ENCODE measurements at places on chromosomes 6 and 20.

DNA sequence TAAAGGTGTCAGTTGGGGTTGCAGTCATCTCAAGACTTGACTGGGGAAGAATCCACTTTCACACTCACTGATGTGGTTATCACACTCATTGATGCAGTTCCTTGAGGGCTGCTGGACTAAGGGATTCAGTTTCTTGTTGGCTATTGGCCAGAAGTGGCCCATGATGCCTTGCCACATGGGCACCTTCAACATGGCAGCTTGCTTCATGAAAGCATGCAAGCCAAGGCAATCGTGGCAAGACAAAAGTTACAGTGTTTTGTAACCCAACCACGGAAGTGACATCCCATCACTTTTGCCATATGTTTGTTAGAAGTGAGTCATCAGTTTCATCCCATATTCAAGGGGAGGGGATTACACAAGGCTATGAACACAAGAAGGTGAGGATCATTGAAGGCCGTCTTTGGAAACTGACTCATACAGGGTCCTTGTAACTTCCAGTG lies 3.8 kb upstream of the RANBP9 start:
- no peak for DNase-seq

GRCh38 chr6:5123296-5124143 lies 38.4 kb downstream of the PPP1R3G start:
- no peak for DNase-seq

GRCh38 chr20:46696791-46697279 lies 7.6 kb upstream of the TP53RK start:
- DNase-seq, result no peak

GRCh38 chr6:14224359-14225103 lies 107.0 kb downstream of the CD83 start:
- no peak for DNase-seq

DNA sequence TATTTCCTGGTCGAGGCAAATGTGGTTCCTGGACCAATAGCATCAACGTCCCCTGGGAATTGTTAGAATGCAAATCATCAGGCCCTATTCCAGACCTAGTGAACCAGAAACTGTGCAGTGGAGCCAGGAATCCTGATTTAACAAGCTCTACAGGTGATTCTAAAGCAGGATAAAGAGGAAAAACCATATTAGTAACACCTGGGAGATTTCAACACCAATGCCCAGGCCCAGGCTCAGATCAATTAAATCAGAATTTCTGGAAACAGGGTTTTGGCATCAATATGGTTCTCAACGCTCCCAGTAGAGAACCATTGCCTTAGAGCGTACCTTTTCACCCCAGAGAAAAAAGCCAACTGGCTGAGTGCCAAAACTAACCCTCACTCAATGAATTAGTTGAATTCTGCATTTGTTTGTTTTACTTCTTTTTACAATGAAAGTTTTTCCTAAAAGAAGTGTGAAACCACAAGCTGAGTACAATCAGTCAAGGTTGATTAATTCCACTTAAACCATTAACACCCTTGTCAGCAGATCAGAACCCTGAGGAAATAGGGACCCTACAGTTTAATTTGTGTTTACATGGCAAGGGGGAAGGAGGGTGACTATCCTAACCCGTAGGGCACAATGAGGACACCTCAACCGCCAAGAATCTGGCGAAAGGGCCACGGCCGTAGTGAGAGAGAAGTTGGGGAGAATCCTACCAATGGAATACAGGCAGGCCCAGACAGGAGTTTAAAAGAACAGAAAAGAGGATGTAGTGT lies 34.9 kb upstream of the LOC128125822 start:
- DNase-seq, result no peak

- DNase-seq, result no peak
Observed at GRCh38 chr20:22523499-22524392, 60.6 kb downstream of the FOXA2 start.

DNA sequence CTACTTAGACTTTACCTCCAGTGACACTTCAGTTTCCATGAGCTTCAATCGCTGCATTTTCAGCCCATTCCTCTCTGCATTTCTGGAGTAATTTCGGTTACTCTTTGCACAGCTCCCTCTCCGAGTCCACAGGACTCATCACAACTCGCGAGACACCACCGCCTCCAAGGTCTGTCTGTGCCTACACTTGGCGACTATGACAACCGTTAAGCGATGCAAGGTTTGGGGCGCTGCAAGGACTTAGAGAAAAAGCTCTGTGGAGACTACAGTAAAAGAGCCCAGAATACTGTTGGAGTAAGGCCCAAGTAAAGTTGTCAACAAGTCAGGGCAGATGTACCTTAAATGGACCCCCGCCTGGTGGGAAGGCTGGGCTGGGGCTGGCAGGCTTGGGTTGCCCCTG lies 95.7 kb upstream of the RPS6KA2 start:
- no peak for DNase-seq

DNA sequence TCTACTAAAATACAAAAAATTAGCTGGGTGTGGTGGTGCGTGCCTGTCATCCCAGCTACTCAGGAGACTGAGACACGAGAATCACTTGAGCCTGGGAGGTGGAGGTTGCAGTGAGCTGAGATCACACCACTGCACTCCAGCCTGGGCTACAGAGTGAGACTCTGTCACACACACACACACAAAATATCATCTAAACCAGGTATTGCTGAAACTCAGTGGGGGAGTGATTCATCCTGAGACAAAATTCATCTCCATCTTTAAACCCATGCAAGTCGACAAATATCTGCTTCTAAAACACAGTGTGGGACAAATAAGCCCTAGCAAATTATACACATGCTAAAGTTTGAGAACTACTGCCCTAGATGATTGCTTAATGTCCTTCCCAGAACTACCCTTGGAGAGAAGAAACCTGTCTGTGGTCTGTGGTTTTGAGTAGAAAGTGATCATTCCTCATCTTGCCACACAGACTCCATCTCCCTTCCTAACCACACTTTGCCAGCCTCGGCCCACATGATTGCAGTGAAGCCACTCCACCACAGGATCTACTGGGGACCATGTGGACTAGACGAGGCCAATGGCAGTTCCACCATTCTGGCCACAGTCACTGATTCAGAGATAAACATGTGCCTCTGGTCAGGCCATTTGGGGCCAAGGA lies 130.3 kb downstream of the OPRM1 start:
- DNase-seq, result no peak

DNA sequence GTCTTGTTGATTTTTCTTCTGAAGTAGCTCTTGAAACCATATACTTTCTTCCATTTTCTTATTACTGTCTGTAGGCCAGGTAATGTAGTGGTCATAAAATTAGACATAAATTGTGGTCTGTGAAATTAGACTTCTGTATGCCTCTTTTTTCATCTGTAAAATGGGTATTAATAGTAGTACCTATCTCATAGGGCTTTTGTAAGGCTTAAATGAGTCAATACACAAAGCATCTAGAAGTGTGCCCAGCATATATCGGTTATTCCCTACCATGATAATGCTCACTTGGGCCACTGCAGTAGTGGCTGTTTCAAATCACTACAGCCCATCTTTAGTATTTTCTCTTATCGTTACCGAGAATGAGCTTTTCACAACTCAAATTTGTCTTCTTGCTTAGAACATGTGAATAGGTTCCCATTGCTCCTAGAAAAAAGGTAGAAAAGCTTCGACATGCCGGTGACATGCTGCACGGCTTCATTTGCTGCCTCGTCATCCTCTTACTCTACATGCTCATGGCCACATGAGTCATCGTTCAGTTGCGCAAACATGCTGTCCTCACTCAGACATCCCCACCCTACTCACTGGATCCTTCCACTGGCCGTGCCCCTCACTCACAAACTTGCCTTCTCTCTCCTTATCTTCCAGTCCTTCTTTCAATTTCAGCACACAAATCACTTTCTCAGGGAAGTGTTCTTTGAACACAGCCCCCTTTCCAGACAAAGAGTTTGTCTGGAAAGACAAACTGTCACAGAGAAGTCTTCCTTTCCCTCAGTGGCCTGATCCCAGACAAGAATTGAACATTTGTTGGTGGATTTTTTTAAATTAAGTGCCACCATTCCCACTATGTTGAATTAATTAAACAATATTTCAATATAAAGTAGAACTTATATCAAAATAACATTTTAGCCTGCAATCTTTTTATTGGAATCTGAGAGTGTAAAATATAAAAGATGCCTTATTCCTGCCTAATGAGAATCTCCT lies 32.2 kb upstream of the ERVFRD-1 start:
- DNase-seq, result peak; percentile 39

DNA sequence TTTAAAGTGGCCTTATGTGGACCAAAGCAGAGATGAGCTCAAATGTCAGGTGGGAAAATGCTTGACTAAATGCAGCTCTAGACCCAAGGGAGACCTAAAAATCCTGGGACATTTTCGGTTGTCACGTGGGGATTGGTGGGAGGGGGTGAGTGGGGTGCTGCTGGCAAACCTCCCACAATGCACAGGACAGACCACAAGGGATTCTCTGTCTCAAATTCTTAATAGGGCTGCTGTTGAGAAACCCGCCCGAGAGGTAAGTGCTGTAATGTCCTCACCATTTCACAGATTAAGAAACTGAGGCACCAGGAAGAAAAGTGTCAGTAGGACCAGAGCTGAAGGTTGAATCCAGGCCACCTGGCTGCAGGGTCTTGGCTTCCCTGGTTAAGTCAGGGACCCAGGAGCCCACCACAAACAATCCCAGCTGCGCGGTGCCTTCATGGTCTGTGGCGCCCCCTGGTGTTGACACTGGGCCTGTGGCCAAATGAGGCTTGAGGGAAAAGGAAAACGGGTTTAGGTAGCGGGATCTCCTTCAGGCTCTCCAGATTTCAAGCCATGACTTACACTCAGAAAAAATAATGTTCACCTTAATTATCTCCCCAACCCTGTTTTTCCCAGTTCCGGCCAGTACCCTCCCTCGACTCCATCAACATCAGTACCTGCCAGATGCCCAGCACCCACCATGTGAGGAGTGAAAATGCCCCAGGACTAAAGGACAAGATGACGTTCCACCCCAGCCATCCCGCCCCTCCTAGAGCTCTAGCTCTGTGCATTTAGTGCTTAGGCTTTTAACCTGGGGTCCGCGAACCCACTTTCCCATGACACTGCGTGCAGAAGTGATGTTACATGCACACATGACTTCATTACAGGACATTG lies 7.2 kb downstream of the HLA-G start:
- no peak for DNase-seq

DNA sequence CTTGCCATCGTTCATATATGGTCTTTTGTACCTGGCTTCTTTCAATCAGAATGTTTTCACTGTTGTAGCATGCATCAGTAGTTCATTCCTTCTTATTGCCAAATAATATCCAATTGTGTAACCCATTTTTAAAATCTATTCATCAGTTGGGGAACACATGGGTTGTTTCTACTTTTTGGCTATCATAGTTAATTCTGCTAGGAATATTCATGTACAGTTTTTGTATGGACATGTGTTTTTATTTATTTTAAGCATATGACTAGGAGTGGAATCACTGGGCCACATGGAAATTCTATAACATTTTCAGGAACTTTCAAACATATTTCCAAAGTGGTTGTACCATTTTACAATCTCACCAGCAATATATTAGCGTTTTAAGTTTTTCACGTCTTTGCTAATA lies 187.4 kb upstream of the PRND start:
- no peak for DNase-seq

DNA sequence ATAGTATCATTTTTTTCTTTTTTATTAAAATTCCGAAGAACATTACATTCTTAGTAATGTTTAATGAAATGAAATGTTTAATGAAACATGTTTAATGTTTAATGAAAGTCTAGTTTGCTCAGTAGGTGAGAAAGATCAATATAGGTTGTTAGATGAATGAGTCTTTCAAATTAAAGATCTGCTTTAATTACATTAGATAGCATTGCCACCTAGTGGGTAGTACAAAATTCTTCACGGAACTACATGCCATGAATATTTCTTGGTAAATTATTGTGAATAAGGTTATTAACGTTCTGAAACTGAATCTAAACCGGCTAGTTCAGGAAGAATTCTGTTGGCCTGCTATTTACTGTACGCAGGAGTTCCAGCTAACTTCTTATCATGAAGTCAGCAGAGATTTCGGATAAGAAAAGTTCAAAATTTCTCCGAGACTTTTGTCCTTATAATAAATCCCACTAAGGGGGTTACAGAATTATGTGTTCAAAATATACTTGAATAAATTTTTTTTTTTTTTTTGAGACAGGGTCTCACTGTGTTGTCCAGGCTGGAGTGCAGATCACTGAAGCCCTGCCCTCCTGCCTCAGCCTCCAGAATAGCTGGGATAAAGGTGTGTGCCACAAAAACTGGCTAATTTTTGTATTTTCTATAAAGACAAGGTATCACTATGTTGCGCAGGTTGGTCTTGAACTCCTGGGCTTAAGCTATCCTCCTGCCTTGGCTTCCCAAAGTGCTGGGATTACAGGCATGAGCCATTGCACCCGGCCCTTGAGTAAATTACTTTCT lies 7.9 kb upstream of the GMNN start:
- DNase-seq, result no peak

DNA sequence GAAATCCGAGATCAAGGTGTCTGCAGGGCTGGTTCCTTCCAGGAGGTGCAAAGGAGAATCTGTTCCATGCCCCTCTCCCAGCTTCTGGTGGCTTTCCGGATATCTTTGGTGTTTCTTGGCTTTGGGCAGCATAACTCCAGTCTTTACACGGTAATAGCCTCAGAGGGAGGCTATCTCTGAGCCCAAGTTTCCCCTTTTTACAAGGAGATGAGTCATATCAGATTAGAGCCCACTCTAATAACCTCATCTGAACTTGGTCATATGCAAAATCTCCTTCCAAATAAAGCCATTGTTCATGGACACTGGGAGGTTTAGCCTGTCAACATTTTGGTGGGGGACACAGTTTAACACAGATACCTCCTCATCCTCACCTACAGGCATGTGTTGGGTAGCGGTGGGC lies 213.7 kb downstream of the ATXN1 start:
- no peak for DNase-seq

GRCh38 chr6:150697515-150697914 lies 97.8 kb downstream of the PLEKHG1 start:
- DNase-seq, result no peak

DNA sequence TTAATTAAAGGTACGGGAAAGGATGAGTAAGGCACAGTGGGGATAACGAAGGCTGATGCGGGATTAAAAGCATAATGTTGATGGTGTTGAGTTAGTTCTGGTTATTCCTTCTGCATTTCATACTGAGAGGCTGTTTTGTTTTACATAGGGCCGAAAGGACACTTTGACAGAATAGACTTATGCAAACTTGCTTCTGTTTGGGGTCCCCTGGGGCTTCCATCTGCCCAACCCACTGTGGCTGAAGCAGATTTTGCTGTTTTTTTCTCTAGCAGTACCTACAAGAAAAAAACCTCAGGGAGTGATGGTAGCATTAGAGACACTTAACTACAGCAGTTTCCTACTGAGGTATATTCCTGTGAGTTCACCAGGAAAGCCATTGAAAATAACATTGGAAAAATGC lies 136.1 kb upstream of the SUPT3H start:
- no peak for DNase-seq

DNA sequence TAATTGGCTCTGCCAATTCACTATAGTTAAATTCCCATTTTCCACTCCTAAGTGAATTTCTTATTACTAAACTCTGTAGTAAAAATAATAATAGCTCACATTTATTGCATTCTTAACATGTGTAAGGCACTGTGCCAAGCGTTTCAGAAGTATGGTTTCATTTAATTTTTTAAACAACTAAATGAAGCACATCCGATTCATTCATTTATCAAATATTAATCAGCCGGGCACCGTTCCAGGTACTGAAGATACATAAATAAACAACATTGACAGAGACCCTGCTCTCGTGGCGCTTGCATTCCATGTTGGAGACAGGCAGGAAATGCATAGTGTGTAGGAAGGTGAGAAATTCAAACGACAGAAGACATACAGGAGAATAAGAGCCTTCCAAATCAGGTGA lies 423.2 kb upstream of the JARID2 start:
- DNase-seq, result peak; percentile 75
